ENCODE measurements at places on chromosomes 7 and 10.
A peak's percentile ranks its signal among the peaks of the same experiment; 100 is the strongest.

- no peak for DNase-seq
Observed at GRCh38 chr10:96918214-96919002, 86.3 kb downstream of the LCOR start.

DNA sequence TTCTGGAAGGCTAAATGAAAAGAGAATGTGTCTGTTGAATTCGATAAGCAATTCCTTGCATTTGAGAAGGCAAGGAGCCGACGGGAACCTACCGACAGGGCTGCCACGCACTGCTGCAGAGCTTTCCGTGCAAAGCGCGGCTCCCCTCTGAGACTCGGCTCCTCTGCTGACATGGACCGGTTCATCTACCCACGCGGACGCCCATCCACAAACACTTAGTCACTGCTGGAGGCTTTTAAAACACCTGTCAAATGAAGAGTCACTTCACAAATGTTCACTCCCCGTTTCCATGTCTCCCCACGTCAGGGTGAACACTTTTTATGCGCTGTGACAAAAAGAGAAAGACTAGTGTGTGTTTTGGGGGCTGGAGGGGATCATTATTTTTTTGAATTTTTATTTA, 32.0 kb downstream of the AMZ1 start:
- DNase-seq: no peak

- DNase-seq: no peak
Observed at GRCh38 chr7:83105948-83106347, 56.7 kb downstream of the PCLO start.

DNA sequence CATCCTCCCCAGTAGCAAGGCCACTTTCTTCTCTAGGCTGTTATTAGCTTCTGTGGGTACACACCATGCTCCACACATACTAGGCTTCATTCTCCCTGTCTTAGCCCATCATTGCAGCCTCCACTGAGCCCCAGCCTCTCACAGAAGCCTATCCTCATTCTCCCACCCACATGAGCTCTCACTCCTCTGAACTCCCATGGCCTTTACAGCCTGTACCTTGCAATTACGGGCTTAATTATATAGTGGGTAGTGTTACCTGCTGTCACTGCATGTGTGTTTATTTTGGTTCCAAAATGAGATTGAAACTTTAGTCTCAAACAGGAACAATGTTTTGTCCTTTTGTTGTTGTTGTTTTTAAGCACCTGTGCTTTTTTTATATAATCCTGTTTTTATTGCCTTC, 460.0 kb downstream of the KCNMA1 start:
- no peak for DNase-seq

- DNase-seq: no peak
Observed at GRCh38 chr10:35572583-35572982, 32.6 kb upstream of the GJD4 start.

- DNase-seq: no peak
Observed at GRCh38 chr10:130864961-130865818, 446.3 kb downstream of the TCERG1L start.

DNA sequence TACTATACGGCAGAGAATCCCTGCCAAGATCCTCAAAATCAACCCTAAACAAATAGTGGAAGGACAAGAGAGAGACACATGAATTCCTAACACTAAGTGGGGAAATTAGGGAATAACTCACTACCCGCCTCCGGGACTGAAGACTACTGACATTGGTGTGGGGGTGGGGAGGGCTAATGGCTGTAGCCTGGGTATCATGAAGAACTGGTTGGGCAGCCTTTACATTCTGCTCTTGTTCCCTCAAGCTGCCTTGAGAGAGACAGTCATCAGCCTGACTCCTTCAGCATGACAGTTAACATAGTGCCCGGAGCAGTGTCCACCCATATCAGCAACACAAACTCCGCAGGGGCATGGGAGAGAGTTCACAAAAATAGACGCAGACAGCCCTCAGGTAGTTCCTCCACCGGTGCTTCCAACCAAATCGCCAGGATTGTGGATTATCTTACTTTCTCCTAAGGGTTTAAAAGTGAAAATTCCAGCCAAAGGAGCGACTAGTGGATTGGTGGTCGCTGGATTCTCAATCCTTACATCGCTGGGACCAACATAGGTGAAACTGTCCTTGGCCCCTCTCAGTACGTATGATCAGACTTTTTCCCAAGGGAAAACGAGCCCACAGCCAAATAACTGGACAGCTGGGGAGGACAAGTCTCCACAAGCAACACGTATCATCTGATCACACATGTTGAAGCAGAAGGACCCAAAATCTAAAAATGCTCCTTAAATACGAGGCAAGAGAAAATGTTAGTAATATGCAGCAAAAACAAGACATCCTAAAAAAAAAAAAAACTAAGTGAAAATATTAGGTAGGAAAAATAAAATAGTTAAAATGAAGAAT, 22.6 kb downstream of the TMEM254 start:
- no peak for DNase-seq

DNA sequence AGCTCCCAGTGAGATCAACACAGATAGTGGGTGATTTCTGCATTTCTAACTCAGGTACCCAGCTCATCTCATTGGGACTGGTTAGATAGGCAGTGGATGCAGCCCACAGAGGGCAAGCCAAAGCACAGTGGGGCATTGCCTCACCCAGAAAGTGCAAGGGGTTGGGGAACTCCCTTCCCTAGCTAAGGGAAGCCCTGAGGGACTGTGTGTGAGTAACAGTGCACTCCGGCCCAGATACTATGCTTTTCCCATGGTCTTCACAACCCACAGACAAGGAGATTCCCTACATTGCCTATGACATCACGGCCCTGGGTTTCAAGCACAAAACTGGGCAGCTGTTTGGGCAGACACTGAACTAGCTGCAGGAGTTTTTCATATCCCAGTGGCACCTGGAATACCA, 62.8 kb downstream of the PPP1R3A start:
- DNase-seq: no peak

- DNase-seq: no peak
Observed at GRCh38 chr10:47027108-47027783, 116.0 kb downstream of the PTPN20 start.

- peak; percentile 15 for DNase-seq
Observed at GRCh38 chr10:80202934-80203834, 2.2 kb downstream of the ANXA11 start.

DNA sequence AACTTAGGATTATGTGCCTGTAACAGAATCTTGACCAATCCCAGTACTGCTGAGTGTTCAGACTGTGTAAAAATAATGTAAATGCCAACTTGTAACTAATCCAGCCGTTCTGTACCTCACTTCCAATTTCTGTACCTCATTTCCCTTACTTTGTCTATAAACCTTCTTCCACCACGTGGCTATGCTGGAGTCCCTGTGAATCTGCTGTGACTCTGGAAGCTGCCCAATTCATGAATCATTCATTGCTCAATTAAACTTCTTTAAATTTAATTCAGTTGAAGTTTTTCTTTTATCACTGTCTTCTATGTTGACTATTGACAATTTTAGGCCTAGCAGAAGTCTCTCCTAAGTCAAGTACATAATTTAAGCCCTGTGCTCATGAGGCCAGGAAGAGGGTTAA, 215.3 kb upstream of the RHOBTB1 start:
- DNase-seq: no peak

GRCh38 chr10:61390851-61391250, 62.3 kb downstream of the TMEM26 start:
- DNase-seq: no peak

GRCh38 chr7:46035166-46035565, 114.1 kb upstream of the IGFBP3 start:
- no peak for DNase-seq

DNA sequence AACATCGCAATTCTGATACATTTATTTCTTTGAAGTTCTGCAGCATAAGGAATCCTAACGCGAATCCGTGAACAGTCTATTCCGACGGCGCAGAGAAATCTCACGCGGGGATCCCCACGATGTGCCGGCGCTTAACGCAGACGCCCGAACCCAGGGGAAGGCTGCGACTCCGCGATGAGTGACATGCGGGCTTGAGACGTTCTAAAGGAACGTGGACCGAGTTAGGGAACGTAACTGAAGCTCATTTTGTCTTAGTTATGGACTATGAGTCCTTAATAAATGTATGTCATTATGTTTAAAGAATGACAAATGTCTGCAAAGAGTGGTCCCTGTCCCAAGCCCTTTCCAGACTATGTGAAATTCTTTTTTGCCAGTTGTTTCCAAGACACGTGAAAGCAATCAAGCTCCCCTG, 995 bp upstream of the PARD3 start:
- DNase-seq: no peak

GRCh38 chr10:132810807-132811700, 25.1 kb upstream of the NKX6-2 start:
- no peak for DNase-seq

GRCh38 chr7:46162609-46163008, 241.5 kb upstream of the IGFBP3 start:
- no peak for DNase-seq

DNA sequence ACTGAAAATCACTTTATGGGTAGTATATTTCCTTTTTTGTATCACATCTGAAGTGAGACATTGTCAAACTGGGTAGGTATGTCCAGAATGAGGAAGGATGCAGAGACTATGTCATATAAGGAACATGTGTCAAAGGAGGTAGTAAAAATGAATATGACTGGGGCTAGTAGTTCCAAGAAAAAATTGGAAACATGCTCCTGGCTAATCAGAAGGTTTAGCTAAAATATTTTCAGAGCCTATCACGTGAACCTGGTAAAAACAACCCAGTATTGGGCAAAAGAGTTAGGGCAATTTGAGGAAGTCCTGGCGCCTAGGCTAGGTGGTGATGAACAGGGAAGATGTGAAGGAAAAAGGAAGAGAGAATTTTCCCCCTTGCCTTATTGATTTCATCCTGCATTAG, 26.4 kb downstream of the ENTPD1 start:
- DNase-seq: no peak

DNA sequence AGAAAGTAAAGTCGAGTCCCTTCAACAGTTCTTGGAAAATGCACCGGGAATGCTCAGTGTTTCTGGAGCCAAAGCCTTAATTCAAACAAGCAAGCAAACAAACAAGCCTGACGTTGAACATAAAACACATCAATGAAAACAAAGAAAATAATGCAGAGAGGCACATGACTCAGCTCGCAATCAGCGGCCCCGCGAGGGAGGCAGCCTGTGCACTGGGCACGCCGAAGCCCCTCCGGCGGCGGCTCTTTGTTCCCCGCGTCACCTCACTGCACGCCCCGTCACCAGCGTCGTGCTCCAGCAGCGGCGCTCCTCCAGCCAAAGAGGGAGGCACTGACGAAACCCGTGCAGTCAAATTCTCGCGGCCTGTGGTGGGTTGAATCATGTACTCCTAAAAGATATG, 151.5 kb downstream of the DNAJB6 start:
- DNase-seq: no peak

DNA sequence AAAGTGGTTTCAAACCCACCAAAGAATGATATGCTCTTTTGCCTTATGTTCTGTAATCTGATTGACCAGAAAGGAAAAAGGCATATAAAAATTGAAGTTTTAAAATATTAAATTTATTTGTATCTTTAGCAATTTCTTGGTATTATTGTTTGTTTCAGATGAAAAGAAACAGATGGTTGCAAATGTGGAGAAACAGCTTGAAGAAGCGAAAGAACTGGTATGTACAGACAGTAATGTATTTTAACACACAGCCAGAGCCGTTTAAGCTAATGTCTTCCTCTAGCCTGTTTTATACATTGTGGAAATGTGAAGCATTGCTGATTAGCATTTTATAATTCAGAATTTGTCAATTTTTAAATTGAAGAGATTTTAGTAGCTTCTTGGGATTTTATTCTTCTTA, 13.4 kb downstream of the VTI1A start:
- no peak for DNase-seq

GRCh38 chr7:93044147-93044810, 73.5 kb downstream of the SAMD9 start:
- DNase-seq: no peak

GRCh38 chr10:92891885-92892690, 43.8 kb downstream of the EXOC6 start:
- no peak for DNase-seq

DNA sequence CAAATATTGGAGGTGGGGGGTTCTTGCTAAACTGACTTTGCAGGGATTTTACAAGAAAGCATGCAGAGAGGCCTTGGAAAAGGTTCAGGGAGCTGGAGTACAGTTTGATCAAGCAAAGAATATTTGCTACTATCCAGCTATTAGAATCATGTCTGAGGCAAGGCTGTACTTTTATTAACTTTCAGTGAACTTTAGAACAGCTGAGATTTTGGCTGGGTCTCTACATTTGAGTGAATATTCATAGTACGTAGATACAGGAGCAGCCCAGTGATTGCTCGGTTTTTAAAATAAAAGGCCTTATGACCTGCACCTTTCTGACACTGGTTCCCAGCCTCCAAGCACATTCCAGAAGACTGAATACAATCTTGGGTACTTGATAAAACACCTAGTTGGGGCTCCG, 496.8 kb upstream of the AKR1E2 start:
- DNase-seq: no peak

DNA sequence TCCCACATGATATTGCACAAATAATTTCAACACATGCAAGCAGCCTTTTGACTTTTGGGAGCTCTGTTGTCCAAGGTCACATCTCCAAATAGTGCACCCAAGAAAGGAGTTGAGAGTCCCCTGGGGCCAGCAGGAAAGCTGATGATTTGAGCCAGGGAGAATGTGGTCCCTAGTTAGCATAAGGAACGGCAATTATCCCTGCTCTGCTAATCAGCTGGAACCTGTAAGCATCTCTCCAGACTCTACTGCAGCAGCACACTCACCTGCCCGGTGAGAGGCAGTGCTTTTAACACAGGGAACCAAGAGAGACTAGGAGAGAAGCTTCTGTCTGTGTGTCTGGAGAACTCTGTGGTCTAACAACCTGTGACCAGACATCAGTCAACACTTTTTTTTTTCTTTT, 17.0 kb downstream of the TRPV5 start:
- no peak for DNase-seq

- no peak for DNase-seq
Observed at GRCh38 chr7:22404421-22405023, 47.6 kb upstream of the RAPGEF5 start.

DNA sequence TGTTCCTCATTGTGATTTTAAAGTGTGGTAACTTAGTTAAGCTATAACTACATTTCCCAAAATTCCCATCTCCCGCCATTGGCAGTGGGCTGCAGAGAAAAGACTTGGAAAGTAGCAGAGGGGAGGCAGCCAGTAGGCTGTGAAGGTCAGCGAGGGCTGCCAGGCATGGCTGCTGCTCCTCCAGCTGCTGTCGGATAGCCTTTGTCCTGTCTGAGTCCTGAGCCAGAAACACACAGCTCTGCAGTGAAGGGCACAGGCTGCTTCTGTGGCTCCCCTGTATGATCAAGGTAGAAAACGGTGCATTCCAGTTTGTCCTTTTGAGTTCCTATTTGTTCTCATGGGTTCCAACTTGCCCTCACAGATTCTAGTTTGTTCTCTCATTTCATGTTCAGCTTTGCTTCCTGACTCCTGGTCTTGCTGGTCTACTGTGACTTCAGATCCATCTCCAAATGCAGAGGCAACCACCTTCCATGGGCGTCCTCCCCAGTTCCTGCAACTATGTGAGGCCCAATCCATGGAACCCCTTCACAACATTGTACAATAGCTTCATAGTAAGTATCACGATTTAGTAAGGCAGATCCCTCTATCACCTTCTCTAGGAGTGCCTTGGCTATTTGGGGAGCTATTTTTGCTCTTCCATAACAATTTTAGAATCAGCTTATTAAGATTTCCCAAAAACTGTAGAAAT, 31.7 kb downstream of the SYPL1 start:
- no peak for DNase-seq

Measured in progenitor cell of endocrine pancreas (in vitro differentiated cells).